ENCODE measurements at places on chromosomes 5 and 9.

DNA sequence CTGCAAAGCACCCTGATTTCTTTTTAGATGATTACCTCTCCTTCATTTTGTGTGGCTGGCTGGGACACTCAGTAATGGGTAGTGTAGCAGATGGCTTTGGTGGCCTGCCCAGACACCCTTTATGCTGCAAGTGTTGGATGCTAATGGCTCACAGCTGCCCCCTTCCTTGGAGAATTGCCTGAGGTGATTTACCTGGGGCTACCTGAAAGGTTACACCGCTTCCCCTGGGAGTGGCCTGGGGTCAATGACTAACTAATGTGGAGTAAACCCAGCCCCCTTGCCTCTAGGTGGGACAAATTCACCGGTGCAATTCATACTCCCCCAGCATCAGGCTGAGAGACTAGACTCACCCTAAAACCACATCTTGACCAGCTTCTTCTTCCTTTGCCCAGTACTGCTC is 23.5 kb upstream of the HAND1 start:
- DNase-seq = no peak

GRCh38 chr5:115736004-115736689 is 80.3 kb downstream of the CDO1 start:
- DNase-seq = no peak

- DNase-seq = no peak
Observed at GRCh38 chr9:134314950-134315715, 11.1 kb upstream of the RXRA start.

DNA sequence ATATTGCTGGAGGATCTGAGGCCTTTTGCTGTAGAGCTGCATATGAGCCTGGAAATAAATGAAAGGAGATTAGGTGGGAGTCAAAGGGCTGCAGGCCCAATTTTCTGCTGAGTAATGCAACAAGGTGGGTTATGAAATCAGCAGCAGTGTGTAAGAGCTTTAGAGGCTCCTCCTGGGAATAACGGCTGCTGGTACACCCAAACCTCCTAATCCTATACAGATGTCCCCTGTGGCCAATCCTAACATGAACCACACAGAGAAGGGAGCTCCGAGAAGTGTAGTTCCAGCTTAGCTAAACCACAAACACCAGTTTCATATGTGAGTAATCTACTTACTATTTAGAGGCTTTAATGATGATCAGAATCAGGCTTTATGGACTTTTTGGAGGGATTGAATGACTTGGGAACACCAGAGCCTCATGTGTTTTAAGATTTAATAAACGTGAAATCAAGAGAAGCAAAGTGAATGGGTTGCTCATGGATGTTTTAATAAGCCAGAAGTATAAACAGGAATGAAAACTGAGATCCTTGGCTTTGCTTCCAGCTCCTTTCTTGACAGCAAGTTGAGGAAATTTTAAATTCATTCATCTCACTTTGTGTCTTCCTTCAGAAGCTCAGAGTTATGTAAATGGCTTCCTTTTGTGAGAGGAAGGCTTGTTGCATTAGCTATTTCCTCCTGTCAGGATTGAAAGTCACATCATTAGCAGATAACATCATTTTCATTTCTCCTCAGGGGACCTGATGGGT is 437.5 kb downstream of the TMEM232 start:
- no peak for DNase-seq

- no peak for DNase-seq
Observed at GRCh38 chr5:146620031-146620668, 104.2 kb upstream of the GPR151 start.

Measured in activated CD8-positive, alpha-beta memory T cell treated with anti-CD3 and anti-CD28 coated beads for 48 hours (primary cell).